ENCODE measurements at places on chromosomes 11 and 22.

GRCh38 chr22:33873186-33873585, 47.1 kb downstream of the LARGE1 start:
- no peak for DNase-seq

DNA sequence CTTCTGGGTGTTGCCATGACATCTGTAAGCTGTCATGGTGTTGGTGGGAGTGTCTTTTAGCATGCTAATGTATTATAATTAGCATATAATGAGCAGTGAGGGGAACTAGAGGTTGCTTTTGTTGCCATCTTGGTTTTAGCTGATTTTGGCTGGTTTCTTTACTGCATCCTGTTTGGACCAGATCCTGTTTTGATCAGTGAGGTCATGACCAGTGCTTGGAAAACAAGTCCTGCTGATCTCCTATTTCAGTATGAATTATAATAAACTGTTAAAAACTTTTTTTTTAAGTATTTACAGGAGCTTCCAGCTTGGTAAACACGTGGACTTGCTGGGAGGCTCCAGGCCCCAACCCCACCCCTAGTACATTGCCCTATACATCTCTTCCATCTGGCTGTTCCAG, 30.5 kb upstream of the P4HA3 start:
- DNase-seq, result no peak

GRCh38 chr22:21032037-21032867, at the start of gene SLC7A4:
Gene SLC7A4, minus strand, starts transcription at chr22:21032561. Its CDS starts 749 bp downstream, at chr22:21031812.
- no peak for DNase-seq

DNA sequence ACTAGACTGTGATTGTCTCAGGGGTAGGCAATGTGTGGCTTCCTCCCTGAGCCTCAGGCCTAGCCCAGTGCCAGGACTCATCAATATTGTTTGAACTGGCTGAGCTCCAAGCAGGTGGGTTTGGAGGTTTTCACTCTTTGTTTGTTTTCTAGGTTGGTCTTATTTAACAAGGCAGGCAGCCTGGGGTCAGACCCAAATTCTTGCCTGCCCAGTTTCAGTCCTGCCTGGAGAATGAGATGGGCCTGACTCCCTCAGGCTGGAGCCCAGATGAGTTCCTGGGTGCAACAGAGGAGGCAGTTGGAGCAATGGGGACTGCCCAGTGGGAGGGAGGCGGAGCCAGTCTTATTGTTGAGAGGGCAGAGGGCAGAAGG, 28.3 kb upstream of the TP53I11 start:
- no peak for DNase-seq

All from immature natural killer cell (primary cell).